Effector memory CD8-positive, alpha-beta T cell (primary cell): ENCODE measurements at places on chromosomes 12 and 14.

DNA sequence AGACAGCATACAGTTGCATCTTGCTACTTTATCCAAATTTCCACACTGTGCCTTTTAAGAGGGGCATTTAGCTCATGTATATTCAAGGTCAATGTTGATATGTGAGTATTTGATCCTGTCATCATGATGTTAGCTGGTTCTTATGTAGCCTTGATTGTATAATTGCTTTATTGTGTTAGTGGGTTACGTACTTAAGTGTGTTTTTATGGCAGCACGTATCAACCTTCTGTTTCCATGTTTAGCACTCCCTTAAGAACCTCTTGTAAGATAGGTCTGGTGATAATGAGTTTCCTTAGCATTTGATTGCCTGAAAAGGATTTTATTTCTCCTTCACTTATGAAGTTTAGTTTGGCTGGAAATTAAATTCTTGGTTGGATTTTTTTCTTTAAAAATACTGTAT is 445.2 kb downstream of the NAV3 start:
- no peak for DNase-seq
- H3K4me1 ChIP-seq: no peaks in the 10 kb centered on the region
- H3K27ac ChIP-seq: no peak overlapping the region
- H3K36me3 ChIP-seq: no peaks in the 10 kb centered on the region

GRCh38 chr12:89648211-89648930 is 60.3 kb downstream of the ATP2B1 start:
- peaks cover 54% of the 10 kb centered on the region for H3K4me1 ChIP-seq
- no peak for DNase-seq
- no peak overlapping the region for H3K4me3 ChIP-seq
- H3K27me3 ChIP-seq: no peaks in the 10 kb centered on the region
- peaks cover 17% of the 10 kb centered on the region for H3K36me3 ChIP-seq
- peak overlapping the region; percentile 39 for H3K27ac ChIP-seq

GRCh38 chr12:94235848-94236247 is 87.5 kb downstream of the PLXNC1 start:
- no peak overlapping the region for H3K27ac ChIP-seq
- H3K36me3 ChIP-seq: peaks cover 5% of the 10 kb centered on the region
- H3K4me1 ChIP-seq: no peaks in the 10 kb centered on the region
- H3K27me3 ChIP-seq: no peaks in the 10 kb centered on the region

GRCh38 chr12:9227950-9228349 is 19.8 kb upstream of the PZP start:
- no peak overlapping the region for H3K4me3 ChIP-seq
- H3K36me3 ChIP-seq: peaks cover 7% of the 10 kb centered on the region
- peak overlapping the region; percentile 3 for H3K27ac ChIP-seq

GRCh38 chr12:15800278-15800677 is 11.1 kb upstream of the EPS8 start:
- no peak overlapping the region for H3K4me3 ChIP-seq
- H3K27me3 ChIP-seq: peaks cover 44% of the 10 kb centered on the region
- DNase-seq: no peak
- no peaks in the 10 kb centered on the region for H3K36me3 ChIP-seq

GRCh38 chr12:97643924-97644323 is 181.3 kb downstream of the RMST start:
- DNase-seq: no peak
- H3K4me1 ChIP-seq: no peaks in the 10 kb centered on the region
- no peaks in the 10 kb centered on the region for H3K36me3 ChIP-seq
- no peak overlapping the region for H3K27ac ChIP-seq
- no peaks in the 10 kb centered on the region for H3K27me3 ChIP-seq

DNA sequence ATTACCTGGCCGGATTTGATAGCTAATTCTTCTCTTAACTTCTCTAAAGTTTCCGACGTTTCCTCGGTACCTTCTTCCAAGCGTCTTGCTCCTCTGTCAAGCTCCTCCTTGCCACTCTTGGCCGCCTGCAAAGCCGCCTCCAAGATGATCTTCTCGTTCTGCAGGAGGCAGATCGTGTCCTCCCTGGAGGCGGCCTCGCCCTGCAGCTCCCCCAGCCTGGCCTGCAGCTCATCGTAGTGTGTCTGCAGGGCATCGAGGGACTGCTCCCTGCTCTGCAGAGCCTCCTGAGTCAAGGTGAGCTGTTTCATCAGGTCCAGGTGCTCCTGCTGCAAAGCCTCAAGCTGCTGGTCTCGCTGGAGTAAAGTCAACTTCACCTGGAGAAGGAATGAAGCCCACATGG is 32.8 kb downstream of the GOLGA3 start:
- H3K27ac ChIP-seq: no peak overlapping the region
- H3K4me1 ChIP-seq: no peaks in the 10 kb centered on the region
- peaks cover 64% of the 10 kb centered on the region for H3K36me3 ChIP-seq

DNA sequence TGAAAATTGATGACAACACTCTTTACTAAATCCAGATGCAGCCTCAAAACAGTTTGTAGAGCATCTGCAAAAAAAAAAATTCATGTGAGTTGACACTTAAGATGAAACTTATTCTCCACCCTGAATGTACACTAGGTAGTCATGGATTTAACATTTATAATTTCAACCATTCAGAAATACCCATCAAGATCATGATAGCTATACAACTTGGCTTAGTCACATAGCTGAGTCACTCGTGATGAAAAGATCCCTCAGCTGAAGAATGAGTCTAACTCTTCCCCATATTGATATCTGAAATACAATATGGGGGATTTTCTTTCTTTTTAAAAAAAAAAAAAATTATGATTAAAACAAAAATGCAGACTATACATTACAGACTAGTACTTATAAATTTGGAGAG is 104.8 kb upstream of the PLEKHG7 start:
- H3K4me3 ChIP-seq: no peak overlapping the region
- no peak overlapping the region for H3K27ac ChIP-seq
- DNase-seq: no peak

GRCh38 chr14:64126548-64126947 is 167.6 kb downstream of the ESR2 start:
- H3K27ac ChIP-seq: no peak overlapping the region
- H3K27me3 ChIP-seq: no peaks in the 10 kb centered on the region
- no peak for DNase-seq

GRCh38 chr14:31336646-31337045 is 83.7 kb downstream of the HEATR5A start:
- H3K27me3 ChIP-seq: no peaks in the 10 kb centered on the region
- no peaks in the 10 kb centered on the region for H3K4me1 ChIP-seq
- DNase-seq: no peak

GRCh38 chr12:30748147-30748546 is 6.6 kb downstream of the CAPRIN2 start:
- H3K4me1 ChIP-seq: peaks cover 33% of the 10 kb centered on the region
- H3K36me3 ChIP-seq: peaks cover 11% of the 10 kb centered on the region
- no peak overlapping the region for H3K27ac ChIP-seq
- DNase-seq: no peak

GRCh38 chr14:96502621-96503305 is 581 bp downstream of the PAPOLA start:
- no peaks in the 10 kb centered on the region for H3K27me3 ChIP-seq
- no peak for DNase-seq
- peaks cover 43% of the 10 kb centered on the region for H3K4me1 ChIP-seq
- H3K36me3 ChIP-seq: peaks cover 27% of the 10 kb centered on the region

DNA sequence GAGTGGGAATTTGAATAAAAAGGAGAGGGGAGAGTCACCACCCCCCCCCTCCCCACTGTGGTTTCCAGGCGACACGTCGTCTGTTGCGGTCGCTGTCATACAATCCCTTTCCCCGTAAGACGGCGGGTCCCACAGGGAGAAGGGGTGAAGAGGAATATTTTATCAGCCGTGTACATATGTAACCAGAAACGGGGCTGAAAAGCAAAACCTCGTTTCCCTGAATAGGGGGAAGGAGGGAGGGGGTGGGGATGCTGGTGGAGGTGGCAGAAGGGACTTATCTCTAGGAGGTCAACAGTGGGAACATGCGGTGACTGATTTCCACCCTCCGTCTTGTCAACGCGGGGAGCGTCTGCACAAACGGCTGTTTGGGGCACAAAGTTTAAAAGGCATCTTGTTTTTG is 171.4 kb downstream of the RBM19 start:
- no peaks in the 10 kb centered on the region for H3K27me3 ChIP-seq
- no peak overlapping the region for H3K27ac ChIP-seq
- no peak overlapping the region for H3K4me3 ChIP-seq
- no peaks in the 10 kb centered on the region for H3K36me3 ChIP-seq

- H3K4me3 ChIP-seq: no peak overlapping the region
- DNase-seq: no peak
- H3K27ac ChIP-seq: no peak overlapping the region
- no peaks in the 10 kb centered on the region for H3K36me3 ChIP-seq
- H3K27me3 ChIP-seq: no peaks in the 10 kb centered on the region
Measured at GRCh38 chr12:89838833-89839232, 130.2 kb upstream of the ATP2B1 start.

DNA sequence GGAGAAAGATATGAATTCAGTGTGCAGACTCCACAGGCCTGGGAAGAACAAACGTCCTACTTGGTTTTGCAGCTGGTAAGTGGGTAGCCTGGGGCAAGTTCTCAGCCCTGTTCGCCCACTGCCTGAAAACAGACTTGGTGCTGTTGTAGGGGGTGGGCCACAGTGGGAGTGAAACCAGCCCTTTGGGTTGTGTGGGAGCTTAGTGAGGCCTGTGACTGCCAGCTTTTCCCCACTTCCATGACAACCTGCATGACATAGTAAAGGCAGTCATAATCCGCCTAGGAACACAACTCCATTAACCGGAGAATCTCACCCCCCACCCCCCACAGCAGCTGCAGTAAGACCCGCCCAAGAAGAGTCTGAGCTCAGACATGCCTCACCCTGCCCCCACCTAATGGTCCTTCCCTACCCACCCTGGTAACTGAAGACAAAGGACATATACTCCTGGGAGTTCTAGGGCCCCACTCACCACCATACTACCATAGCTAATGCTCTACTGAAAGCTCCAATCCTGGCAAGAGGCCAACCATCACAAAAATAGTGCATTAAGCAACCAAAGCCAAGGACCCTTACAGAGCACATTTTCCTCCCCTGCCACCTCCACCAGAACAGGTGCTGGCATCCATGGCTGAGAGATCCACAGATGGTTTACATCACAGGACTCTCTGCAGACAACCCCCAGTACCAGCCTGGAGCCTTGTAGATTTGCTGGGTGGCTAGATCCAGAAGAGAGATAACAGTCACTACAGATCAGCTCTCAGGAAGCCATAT is 39.8 kb upstream of the LMNTD1 start:
- no peak overlapping the region for H3K27ac ChIP-seq
- DNase-seq: no peak
- no peak overlapping the region for H3K4me3 ChIP-seq
- no peaks in the 10 kb centered on the region for H3K36me3 ChIP-seq
- no peaks in the 10 kb centered on the region for H3K27me3 ChIP-seq
